Stimulated activated CD4-positive, alpha-beta T cell treated with anti-CD3 and anti-CD28 coated beads, Interleukin-1b, Interleukin-23, amount 100 ng/mL, for 1 hour (primary cell): ENCODE measurements at places on chromosomes 5 and 9.

DNA sequence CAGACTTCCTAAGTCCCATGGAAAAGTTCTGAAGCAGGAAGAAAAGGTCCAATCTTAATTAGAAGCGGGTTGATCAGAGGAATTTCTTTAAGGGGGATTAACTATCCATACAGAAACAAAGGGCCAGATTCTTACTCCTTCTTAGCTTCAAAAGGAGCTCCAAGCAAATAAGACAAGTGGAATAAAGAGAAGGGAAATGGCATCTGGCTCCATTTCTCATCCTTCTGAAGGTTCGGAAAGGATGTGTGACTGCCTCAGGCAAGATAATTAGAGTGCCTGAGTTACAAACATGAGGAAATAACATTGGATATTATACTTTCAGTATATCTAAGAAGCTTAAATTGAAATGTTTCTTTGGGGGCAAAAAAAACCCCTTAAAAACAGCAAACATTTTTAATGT lies 88.1 kb upstream of the ADAMTS19 start:
- no peak for DNase-seq

- DNase-seq = no peak
Measured at GRCh38 chr5:81759632-81760005, 8.7 kb upstream of the SSBP2 start.

DNA sequence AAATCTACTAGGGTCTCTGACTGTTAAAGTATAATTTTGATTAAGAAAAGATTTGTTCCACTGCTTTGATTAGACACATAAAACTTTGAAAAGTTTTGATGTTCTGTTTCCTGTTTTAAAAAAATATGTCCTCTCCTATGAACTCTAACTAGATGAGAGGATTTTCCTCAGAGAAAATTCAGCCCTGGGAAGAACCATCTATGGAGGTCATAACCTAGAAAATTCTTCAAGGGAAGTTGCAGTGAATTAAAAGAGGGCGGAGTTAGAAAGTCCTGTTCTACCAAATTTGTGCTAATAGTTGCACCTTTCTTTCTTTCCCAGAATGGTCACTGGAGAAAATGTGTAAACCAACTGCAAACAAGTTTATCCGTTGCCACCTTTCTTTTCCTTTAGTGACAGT lies 27.7 kb downstream of the PIK3R1 start:
- no peak for DNase-seq

DNA sequence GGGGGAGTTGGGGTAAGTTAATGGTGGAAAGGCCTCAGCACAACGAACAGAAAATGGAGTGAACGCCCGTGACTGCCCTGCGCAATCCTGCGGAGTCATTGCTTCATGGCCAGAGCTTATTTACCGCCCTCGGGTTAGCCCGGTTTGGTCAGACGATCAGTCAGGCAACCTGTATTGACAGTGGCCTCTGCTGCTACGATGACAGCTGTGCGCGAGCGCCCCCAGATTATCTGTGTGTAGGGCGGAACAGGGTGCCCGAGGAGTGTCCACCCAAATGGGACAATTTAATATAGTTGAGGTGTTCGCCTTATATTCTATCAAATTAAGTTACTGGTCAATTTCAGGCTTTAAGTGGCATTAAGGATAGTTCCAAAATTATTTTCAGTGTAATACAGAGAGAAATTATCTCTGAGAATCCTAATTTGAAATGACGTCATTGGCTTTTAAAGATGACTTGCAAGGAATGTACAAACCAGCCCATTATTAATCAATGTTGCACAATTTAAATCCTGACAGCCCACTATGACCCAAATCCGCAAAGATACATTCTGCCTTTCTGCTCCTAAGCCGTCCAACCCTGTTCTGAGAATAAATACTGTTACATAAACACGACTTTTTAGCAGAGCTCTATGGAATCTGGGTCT lies 879 bp upstream of the UBQLN1 start:
- peak; percentile 10 for DNase-seq

GRCh38 chr5:125257057-125257972 lies 510.9 kb upstream of the ZNF608 start:
- no peak for DNase-seq

- no peak for DNase-seq
Measured at GRCh38 chr5:20476016-20476415, 488.0 kb upstream of the CDH18 start.

DNA sequence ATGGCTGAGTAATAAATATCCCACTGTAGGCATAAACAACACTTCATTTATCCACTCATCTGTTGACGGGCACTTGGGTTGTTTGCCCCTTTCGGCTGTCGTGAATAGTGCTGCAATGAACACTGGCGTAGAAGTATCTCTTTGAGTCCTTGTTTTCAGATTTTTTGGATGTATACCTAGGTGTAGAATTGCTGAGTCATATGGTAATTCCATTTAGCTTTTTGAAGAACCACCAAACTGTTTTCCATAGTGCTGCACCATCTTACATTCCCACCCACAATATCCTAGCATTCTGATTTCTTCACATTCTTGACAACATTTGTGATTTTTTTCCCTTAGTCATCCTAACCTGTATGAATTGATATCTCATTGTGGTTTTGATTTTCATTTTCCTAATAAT lies 109.0 kb downstream of the NXNL2 start:
- no peak for DNase-seq

- no peak for DNase-seq
Measured at GRCh38 chr5:42799241-42799608, 12.5 kb downstream of the SELENOP start.

- DNase-seq = no peak
Measured at GRCh38 chr5:58327289-58327688, 132.6 kb downstream of the PLK2 start.

- no peak for DNase-seq
Measured at GRCh38 chr5:122169350-122170103, 40.2 kb downstream of the ZNF474 start.

DNA sequence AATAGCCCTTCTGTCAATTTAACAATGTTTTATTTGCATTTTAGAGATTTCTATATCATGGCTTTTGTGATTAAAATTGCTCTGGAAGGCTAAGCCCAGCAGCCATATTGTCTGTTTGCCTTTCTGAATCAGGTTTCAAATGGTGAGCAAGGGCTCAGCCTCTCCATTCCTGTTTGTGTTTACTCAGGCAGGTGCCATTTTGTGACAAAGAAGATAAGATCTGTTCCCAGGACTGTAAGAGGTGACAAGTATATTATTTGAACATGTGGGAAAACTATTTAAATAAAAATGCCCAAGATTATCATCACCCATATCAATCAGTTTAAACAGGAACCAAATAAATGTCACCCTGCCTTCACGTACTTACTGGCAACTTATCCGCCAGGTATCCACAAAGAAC lies 641.3 kb upstream of the KLF4 start:
- no peak for DNase-seq
